ENCODE measurements at places on chromosomes 2 and 18.

DNA sequence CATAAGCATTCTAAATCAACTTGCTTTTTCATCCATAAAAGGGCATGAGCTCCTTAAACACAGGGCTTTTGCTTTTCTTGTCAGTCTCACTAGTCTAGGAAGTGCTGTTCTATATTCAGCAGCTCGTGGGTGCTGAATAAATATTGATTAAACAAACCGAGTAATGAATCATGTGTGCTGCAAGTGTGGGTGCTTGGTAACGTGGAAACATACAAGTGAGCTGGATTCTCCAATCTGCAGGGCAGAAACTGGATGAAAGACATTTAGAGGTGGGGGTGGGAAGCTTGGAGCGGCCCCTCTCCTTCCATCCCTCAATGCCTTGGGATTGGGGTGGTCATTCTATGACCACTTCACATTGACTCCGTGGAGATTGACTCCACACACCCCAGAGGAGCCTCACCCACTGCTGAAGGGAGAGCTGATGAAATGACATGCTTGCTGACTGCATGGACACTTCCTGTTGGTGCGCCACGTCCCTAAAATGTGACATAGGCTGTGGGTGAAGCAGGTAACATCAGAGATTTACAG is 114.6 kb downstream of the DOCK10 start:
- no peak for DNase-seq

DNA sequence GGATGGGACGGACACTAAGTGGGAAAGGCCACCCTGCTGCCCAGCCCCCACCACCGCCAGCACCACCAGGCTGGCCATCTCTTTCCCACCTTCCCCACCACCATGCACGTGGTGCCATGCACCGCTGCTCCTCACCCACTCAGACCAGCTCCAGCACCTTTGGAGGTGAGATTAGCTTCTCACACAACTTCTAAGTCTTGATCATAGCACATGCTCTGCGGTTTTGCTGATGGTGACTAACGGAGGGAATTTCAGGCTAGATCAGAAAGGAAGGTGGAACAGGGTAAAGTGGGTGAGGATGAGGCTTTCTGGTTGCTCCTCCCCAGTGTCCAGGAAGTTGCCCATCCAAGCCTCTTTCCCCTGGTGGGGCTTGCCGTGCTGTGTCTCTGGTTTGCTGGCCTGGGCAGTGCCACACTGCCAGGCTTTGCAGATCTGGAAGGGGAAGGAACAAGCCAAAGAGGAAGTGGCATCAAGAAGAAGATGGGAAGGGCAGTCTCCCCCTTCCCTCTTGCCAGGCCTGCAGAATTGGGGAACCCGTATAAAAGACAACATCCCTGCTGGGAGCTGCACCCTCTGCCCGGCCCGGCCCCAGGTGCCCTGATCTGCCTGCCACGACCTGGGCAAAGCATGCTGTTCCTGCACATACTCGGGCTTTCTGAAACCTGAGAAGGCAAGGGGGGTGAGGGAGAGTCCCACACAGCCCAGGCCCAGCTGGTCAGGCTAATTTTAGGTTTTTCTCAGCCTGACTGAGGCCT is 44.3 kb upstream of the CAB39 start:
- no peak for DNase-seq

DNA sequence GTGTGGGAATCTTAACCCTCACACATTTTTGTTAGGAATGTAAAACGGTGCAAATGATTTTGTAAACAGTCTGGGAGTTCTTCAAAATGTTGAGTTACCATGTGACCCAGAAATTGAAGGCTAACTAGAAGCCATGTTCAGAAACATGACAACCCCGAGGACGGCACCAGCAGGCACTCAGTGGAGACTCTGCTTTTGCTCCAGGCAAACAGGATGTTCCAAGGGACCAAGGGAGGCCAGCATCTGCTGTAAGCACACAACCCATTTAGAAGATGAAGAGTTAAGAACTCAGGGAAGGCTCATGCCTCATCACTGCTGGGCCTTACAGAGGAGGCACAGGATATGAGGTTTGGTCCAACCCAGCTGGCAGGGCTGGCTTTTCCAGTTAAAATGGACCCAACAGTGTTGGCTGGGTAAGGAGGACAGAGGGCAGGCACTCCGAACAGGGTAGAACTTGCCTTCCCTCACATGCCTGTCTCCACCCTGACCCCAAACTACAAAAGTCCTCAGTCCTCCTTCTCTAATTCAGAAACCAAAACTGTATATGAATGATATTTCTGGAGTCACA is 23.6 kb downstream of the PARD6G start:
- no peak for DNase-seq

- DNase-seq: no peak
These were observed 1085.6 kb downstream of the SOCS6 start for GRCh38 chr18:71374294-71375000.
